Glomerular endothelial cell (primary cell): ENCODE measurements at places on chromosomes 4 and X. TPM values are rescaled to one million over a fixed set of nuclear protein-coding genes. Genes with fewer than 3 reads are reported as not detected.

The MCF2 gene
- 0.12 TPM in 1 of 2 replicates, not detected in the other for total RNA-seq

The GBA3 gene
- total RNA-seq = not detected in 2 replicates

The ATP1B4 gene
- not detected in 2 replicates for total RNA-seq

The CXCL3 gene
- 4.3 and 21.2 TPM in 2 replicates for total RNA-seq

The SMIM10L2A gene
- total RNA-seq = 1.3 and 1.5 TPM in 2 replicates

The GIMD1 gene
- not detected in 2 replicates for total RNA-seq

The UGT2A3 gene
- total RNA-seq = not detected in 2 replicates

The TACR3 gene
- total RNA-seq = not detected in 2 replicates

The MAGEA4 gene
- not detected in 2 replicates for total RNA-seq

The RIPPLY1 gene
- total RNA-seq = not detected in 2 replicates

DNA sequence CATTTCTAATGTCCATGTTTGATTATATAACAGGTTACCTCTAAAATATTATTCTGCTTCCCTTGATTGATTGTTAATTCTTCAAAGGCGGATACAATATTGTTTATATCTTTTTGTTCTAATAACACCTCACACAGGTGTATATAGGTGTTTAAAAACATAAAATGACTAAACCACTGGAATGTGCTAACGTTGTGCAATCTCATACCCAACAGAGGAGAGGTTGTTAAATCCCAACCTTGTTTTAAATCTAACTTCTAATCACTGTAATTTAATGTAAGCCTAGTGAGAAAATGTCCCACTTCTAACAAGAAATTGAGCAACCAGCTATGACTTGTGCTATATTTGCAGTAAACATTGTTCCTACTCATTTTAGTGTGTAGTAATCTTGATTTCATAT is 1.3 kb downstream of the ODAM start:
- no peak for DNase-seq

DNA sequence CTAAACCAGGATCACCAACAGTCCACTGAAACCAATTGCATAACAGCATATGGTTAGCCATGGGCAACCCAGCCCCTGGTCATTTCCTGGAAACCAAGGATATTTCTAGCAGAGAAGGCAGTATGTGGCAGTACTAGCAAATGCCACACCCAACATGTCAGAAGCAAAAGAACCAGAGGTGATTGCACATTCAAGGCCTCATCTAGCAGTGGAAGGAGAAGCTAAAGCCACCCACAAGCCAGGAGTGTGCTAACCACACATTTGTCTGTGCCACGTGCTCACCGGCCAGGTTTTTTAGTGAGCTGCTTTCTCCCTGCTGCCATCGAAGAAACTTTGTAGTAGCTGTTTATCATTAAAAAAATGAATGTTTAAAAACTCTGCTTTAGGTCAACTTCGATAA is 42.0 kb downstream of the TEC start:
- no peak for DNase-seq

GRCh38 chrX:136635235-136635634 is 12.7 kb upstream of the CD40LG start:
- no peak for DNase-seq

DNA sequence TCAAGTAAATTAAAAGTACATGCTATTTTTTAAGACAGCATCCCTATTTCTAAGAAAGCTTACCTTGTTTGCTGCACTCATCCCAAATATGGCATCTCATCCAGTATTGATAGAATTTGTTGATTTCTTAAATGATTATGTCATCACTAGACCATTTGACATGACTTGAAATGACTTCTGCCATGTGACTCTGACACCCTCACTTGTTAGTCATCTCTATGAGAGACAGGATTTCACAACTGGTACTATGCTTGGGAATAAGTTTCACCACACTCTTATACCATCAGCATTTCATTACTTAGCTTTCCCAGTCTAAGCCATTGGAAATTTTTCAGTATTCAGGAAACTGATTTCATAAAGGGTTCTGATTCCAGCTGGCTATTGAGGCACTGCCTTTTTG is 55.3 kb downstream of the TMPRSS11F start:
- no peak for DNase-seq

- DNase-seq = no peak
Measured at GRCh38 chr4:2245787-2246275, 3.9 kb upstream of the HAUS3 start.

- no peak for DNase-seq
Measured at GRCh38 chr4:157754410-157754809, 418.4 kb downstream of the GASK1B start.

DNA sequence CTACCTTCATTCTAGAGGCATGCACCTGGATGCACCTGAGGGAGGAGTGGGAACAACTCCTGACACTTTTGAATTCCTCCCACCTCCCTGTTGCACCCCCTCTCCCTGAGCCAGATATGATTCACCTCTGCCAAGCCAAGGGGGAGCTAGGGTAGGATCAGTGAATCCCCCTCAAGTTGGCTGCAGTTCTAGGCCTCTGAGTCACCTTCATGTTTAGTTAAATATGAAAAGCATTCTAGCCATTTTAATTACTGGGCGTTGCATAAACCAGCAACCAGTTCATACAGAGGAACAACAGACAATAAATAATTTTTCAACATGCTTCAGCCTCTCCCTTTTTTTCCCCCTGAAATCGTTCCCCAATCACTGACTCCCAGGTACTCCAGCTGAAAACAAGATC is 1440.2 kb downstream of the ADGRL3 start:
- DNase-seq = no peak

DNA sequence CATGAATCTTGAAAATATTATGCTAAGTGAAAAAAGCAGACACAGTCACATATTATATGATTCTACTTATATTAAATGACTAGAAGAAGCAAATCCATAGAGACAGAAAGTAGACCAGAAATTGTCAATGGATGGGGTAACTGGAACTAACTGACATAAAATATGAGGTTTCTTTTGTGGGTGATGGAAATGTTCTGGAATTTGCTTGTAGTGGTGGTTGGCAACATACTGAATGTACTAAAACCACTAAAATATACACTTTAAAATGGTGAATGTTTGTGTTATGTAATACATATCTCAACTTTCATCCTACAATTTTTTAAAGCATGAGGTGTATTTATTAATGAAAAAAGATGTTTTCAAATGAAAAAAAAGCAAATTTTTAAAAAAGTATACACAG is 14.7 kb downstream of the CNOT6L start:
- DNase-seq = no peak

DNA sequence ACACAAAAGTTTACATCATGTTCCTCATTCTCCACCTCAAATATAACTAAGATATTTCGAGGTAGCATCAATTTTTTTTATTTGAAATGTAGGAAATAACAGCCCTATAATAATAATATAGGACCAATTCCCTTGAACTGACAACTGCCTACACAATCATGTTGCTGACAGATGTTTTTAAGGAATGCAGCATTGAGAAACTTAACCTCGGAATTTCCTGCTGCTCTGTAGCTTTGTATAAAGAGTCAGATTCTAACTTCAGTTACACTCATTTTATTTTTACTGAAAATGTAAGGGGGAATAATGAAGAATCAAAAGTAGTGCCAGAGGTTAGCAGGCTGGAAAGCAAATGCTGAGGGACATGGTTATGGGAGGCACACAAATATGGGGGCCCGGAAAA is 235.8 kb downstream of the RBMX2 start:
- DNase-seq = no peak

GRCh38 chr4:3516836-3517730 is 15.1 kb downstream of the LRPAP1 start:
- no peak for DNase-seq

DNA sequence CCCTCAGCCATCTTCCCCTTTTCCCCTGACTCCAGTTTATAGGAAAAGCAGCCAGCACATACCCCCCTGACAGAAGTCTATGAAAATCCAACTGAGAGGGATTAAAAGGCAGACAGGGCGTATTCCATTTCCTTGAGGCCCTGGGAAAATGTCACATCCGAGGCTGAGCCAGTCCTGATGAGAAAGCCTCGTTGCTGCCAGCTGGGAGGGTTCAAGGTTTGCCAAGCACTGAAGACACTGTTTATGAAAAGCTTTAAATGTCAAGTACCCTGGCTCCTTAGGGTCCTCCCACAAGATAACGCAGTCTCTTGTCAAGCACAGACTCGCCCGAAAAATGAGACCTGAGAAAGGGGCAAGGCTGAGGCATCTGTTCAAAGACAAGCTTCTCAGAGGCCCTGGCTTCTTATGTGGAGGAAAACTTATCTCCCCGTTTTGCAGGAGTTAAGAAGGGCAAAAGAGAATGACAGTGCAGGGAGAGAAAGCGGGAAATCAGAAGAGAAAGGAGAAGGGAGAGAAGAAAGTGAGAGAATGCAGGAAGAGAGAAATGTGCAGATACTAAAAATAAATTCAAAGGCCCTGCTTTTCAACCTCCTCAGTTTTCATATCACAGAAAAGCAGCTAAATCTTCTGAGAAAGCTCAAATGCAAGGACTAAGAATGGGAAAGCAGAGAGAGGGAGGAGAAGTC is 44.7 kb downstream of the SCD5 start:
- no peak for DNase-seq

- no peak for DNase-seq
Measured at GRCh38 chr4:76441881-76442280, 6.9 kb downstream of the SHROOM3 start.

DNA sequence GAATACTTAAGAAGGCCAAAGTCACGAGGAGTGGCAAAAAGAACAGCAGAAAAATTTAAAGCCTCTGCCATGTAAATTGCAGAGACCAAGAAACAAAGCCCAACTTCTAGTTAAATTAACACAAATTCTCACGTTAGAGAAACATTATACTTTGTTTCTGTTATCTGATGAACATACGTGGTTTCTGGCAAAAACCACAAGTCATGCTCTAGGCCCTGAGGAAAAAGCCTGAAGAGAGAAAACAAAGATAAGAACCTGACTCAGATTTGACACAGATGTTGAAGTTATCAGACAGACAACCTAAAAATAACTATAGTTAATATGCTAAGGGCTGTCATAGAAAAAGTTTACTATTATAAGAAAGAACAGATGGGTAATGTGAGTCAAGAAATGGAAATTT is 149.1 kb upstream of the PCDH10 start:
- DNase-seq = peak; percentile 74

DNA sequence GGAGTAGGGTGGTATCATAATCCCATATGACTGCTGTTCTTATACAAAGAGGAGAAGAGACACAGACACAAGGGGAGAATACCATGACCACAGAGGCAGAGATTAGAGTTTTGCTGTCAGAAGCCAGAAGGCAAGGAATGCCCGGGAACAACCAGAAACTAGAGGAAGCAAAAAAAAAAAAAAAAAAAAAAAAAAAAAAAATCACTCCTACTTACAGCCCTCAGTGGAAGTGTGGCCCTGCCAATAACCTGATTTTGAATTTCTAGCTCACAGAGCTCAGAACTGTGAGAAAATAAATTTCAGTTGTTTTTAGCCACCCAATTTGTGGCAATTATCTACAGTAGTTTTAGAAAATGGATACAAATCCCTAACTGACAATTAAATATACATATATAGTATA is 30.4 kb upstream of the UBE2NL start:
- no peak for DNase-seq

- DNase-seq = no peak
Measured at GRCh38 chrX:55638933-55639332, 15.7 kb downstream of the FOXR2 start.

GRCh38 chrX:136879001-136879687 is 1.4 kb downstream of the RBMX start:
- DNase-seq = no peak

GRCh38 chr4:147839663-147840062 is 107.8 kb downstream of the ARHGAP10 start:
- DNase-seq = no peak

DNA sequence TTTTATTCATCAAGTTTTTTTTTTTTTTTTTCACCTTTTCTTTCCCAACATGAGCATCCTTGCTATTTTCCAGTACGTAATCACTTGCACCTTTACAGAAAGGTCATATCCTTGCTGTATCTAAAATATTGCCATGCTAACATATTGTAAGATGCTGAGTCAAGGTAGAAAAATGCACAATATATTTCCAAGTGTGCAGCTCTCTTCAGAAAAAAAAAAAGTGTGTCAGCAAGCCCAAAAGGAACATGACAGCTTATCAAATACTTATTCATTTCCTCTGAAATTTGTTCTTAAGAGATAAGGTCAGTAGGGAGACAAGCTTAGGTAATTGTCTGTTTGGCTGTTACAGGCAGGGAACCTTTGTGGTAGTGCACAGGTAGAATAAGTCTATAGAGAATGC is 27.0 kb downstream of the SH2D1A start:
- DNase-seq = no peak

- no peak for DNase-seq
Measured at GRCh38 chr4:41541687-41542094, 3.7 kb downstream of the LIMCH1 start.

GRCh38 chr4:91089178-91089577 is 962.0 kb downstream of the CCSER1 start:
- no peak for DNase-seq

GRCh38 chrX:129682979-129683378 is 28.2 kb upstream of the APLN start:
- no peak for DNase-seq

GRCh38 chr4:111136438-111136837 is 513.6 kb upstream of the PITX2 start:
- DNase-seq = no peak

GRCh38 chr4:121165206-121165605 is 1.1 kb upstream of the TNIP3 start:
- no peak for DNase-seq

GRCh38 chr4:143185253-143186107 is 763 bp downstream of the USP38 start:
- DNase-seq = no peak

DNA sequence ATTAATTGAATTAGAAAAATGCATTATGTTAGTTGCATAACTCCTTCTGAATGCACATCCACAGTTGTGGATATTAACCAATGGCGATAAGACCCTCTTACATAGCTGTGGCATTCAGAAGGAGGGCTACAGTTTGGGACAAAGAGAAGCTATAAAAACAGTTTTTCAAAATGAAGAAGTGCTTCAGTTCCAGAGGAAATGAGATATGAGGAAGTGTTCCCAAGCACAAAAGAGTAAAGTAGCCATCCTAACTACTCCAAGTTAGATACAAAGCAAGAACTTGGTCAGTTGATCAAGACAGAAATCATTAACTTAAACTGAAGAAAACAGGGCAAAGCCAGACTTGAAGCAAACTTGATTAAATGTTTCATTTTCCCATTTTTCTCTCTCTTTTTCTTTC is 17.2 kb upstream of the ADGRL3 start:
- no peak for DNase-seq

DNA sequence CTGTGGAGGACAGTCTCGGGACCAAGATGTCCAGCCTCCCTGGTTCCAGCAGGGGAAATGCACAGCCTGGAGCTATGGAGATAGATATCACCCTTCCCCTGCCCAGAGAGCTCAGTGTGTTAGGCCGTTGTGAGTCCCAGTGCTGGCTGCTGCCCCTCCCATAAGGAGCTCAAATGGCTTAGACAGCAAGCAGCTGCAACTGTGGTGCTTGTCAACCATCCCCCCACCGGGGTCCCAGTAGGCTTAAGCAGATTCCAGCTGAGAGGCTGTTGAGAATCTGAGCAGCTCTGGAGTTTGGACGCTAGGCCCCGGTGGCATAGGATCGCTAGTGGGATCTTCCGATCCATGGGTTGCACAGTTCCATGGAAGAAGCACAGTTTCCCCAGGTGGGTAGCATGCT is 181.8 kb upstream of the POF1B start:
- no peak for DNase-seq
